CD4-positive, alpha-beta T cell treated with Interferon alpha-2 for 1 hour (primary cell): ENCODE measurements at places on chromosomes 5 and 9.

GRCh38 chr5:99945478-99946442 is 589.4 kb upstream of the FAM174A start:
- DNase-seq = no peak

GRCh38 chr5:168307925-168308584 is 16.6 kb downstream of the WWC1 start:
- DNase-seq = no peak

DNA sequence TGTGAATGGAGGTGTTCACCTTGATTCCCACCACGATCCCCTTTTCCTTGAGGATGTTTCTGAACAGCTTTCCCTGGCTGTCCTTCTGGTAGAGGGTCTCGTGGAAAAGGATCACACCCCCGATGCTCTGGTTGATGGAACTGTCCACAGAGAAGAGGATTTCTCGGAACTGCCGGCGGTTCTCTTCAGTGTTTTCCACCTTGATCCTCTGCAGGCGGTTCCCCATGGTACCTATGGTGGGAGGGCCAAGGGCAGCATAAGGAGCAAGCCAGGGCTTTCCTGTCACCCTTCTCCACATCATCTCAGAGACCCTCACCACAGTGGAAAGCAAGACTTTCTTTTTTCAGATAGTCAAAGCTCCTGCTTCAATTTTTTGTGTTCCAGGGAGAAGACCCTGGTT is 5.8 kb downstream of the ALDOB start:
- DNase-seq = no peak

DNA sequence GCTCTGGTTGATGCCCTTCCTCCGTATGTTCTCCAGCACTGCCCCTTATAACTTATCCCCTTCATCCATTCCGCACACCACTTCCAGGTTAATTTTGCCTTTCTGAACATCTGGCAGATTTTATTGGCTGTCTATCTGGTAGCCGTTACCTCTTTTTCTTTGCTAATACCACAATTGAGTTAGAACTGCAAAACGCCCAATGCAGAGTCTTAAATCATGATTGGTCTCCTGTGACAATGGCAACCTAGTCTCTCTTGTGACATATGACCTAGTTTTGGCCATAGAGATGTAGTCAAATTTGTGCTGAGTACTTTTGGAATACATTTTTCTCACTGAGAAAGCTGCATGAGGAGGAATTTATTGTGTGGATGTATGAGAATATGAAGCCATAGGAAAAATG is 365.7 kb upstream of the PRR16 start:
- no peak for DNase-seq

- DNase-seq = no peak
Measured at GRCh38 chr9:103188781-103189350, 193.7 kb downstream of the CYLC2 start.

- DNase-seq = no peak
Measured at GRCh38 chr5:157366741-157367674, 93.0 kb upstream of the NIPAL4 start.
